ENCODE measurements at places on chromosomes 5 and 9. TPM values are rescaled to one million over a fixed set of nuclear protein-coding genes. Genes with fewer than 3 reads are reported as not detected.

Gene MRNIP
- polyA plus RNA-seq, result 47.1 TPM

Gene SLC4A9
- polyA plus RNA-seq, result 0.13 TPM

Gene KLF9
- polyA plus RNA-seq, result 3.0 TPM

Gene FAT2
- 0.11 TPM for polyA plus RNA-seq

Gene PCDHB11
- 3.5 TPM for polyA plus RNA-seq

Gene PCDHA11
- 0.17 TPM for polyA plus RNA-seq

Gene PGM5
- polyA plus RNA-seq, result 50.0 TPM

Gene GPR21
- polyA plus RNA-seq, result not detected

Gene KCNV2
- 0.21 TPM for polyA plus RNA-seq

Gene ARSI
- polyA plus RNA-seq, result 28.3 TPM

Gene ADAMTS6
- 27.2 TPM for polyA plus RNA-seq

Gene MYO10
- polyA plus RNA-seq, result 70.3 TPM

Gene SLC23A1
- 1.8 TPM for polyA plus RNA-seq

Gene POU5F2
- polyA plus RNA-seq, result 0.09 TPM

Gene CNTLN
- polyA plus RNA-seq, result 24.2 TPM

Gene SPARC
- 1,757 TPM for polyA plus RNA-seq

Gene GARIN3
- not detected for polyA plus RNA-seq
